Occipital lobe (tissue), 3 donors: ENCODE measurements at places on chromosomes 3 and 15.

GRCh38 chr15:66982816-66983215, 82.6 kb upstream of the SMAD3 start:
- DNase-seq: no peak

- no peak for DNase-seq
These were observed 41.7 kb downstream of the CADPS start for GRCh38 chr3:62833538-62833937.

DNA sequence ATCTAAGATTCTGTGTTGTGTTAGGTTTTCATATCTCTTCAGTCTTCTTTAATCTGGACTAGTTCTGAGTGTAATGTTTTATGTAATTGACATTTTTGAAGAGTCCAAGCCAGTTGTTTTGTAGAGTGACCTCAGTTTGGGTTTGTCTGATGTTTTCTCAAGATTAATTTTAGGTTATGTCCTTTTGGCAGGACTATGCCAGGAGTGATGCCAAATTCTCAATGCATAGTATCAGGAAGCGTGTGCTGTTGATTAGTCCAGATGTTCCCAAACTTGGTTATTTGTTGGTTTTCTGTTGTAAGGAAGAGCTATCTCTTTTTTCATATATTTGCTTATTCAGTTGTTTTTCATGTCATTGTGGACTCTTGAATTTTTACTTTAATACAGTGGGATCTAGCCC, 32.6 kb downstream of the NMD3 start:
- DNase-seq: no peak

- no peak for DNase-seq
These were observed 32.2 kb downstream of the RORA start for GRCh38 chr15:61196711-61197586.

GRCh38 chr3:49255112-49255511, 21.9 kb downstream of the C3orf62 start:
- no peak for DNase-seq

DNA sequence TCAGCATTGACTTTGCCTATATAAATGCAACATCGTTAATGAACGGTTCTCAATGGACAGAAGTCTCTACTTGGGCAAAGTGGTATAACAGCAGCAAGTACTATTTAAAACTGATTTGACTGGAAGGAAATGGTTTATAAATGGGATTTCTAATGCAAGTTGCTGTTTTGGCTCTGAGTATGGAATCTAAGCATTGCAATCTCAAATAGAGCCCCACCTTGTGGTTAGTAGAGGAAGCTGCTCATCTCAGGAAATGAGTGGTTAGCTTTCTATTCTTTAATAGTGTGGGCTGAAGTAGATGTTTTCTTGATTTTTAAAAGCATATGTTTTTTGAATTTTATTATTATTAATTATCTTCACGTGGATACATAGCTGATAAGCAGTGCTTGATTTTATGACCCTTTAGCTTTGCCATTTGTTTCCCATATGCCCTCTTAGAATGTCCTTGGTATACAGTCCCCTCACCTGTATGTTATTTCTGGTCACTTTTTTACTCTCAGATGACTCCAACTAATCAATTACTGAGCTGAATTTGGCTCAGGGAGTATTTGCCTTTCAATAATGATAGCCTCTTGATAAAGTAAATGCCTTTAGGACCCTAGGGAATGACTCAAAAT, 67.1 kb downstream of the OXSM start:
- DNase-seq: no peak

DNA sequence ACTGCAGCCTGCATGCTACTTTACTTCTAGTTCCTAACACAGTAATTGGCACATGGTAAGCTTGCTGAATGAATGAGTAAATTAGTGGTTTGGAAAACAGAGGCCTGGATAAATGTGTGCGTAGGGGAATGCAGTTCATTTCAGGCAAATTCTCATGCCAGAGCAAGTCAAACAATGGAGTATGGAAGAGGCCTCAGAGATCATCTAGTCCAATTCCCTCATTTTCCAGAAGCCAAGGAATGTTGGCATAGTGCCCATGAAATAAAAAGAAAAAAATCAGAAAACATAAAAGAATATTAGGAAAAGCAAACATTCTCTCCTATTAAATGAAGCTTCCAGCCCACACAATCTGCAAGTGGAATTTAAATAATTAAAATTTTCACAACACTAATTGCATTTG, 92.4 kb downstream of the MB21D2 start:
- DNase-seq: no peak

GRCh38 chr3:4708230-4708629, 215.1 kb downstream of the ITPR1 start:
- no peak for DNase-seq

DNA sequence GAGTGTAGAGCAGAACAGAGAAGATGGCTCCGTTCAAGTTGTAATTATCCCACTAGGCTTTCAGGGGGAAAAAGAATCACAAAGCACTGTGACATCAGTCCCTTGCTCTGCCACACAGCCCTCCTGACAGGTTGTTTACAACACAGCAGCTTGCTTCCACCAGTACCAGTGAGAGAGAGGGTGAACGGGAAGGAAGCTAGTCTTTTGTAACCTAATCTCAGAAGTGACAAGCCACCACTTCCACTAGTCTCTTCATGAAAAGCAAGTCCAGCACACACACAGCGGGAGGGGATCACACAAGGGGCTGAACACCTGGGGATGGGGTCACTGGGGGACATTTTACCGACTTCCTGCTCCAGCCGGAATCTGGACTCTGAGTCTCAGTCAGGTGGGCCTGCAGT, 86.3 kb downstream of the FAM81A start:
- DNase-seq: no peak

DNA sequence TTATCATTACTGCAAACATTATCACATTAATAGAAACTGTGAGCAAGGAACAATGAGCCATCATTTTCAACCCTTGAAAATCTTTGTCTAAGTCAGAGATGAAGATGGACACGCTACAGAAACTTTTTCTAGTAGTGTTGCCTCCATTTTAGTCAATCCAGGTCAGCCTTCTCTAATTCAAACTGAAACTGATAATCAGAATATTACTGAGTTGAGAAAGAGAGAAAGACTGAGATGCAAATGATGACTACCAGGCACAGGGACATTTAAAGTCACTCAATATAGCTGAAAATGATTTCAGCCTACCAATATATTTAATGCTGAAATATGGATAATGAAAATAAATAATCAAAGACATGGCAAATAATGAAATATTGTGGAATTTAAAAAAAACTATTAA, 261.4 kb downstream of the GBE1 start:
- no peak for DNase-seq
